ENCODE measurements at places on chromosomes 16 and 17.
A peak's percentile ranks its signal among the peaks of the same experiment; 100 is the strongest.

DNA sequence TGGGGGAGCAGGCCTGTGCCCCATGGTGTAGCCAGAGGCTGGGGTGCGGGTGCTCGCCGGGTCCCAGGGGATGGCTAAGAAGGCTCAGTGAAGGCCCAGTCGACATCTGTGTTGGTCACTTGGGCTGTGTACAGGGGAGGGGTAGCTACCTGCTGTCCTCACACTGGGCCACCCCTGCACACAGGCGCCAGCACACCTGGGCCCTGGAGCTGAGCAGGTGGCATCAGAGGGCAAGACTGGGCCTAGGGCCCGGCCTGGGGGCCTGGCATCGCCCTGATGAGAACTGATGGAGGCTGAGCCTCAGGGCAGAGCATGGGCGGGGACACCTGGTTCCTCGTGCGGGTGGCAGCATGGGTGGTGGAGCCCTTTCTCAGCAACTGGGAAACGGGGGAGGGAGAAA lies 870 bp upstream of the CTRB2 start:
- no peak for DNase-seq

DNA sequence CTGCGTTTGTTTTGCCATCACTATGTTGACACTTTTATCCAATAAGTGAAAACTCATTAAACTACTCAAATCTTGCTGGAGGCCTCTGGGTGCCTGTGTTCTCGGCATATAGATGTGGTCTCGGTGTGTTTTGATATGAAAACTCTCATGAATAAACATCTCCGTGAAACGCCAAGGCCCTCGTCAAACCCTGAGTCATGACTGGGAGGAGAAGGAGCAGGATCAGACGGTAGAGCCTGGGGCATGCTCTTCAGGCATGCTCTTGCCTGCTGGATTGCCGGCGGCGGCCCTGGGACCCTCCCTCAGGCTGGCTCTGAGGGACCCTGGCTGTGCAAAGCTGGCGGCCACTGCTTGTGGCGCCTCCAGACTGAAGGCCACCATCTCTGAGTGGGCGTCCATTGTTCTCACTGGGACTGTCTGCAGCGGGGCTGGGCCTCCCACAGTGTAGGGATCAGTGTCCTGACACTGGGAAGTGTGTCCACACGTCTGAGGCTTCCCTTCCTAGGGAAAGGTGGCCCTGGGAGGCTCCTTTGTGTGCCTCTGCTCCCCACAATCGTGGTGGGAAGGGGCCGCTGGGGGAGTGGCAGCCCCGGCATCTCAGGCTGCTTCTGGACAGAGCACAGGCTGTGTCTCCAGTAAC lies 1.7 kb upstream of the NPB start:
- DNase-seq, result no peak

- no peak for DNase-seq
These were observed 12.7 kb downstream of the PHLPP2 start for GRCh38 chr16:71711789-71712188.

DNA sequence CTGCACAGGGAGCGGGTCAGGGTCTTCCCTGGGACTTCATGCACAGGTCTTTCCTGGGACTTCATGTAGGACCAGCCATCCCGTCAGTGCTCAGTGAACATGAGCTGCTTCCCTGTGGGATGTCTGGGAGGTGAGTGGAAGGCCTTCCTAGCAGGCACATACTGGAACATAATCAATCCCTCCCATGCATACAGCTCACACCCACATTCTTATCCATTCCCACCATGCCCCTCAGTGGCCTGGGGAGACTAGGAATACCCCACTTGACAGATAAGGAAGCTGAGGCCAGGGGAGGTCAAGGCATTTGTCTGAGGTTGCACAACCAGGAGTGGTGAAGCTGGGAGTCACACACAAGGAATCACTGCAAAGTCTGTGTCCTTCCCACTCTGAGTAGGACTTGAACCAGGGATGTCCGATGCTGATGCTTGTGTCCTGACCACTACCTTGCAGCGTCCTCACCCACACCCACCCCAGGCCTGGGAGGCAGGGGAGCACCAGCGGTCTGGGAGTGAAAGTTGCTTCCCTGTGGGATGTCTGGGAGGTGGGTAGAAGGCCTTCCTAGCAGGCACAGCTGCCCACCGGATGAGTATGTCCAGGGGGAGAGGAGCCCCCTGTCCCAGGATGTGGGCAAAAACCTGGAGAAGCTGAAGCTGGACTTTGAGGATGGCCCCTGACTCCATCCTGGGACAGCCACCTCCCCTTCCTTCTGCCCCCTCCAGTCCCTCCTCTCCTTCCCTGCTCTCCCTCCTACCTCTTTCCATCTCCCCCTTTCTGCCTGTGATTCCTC lies 1.0 kb upstream of the NLRC5 start:
- peak; percentile 22 for DNase-seq

GRCh38 chr16:78184238-78185183 lies 85.1 kb downstream of the WWOX start:
- DNase-seq, result no peak

GRCh38 chr17:21540502-21540901 lies 151.8 kb upstream of the KCNJ18 start:
- no peak for DNase-seq

DNA sequence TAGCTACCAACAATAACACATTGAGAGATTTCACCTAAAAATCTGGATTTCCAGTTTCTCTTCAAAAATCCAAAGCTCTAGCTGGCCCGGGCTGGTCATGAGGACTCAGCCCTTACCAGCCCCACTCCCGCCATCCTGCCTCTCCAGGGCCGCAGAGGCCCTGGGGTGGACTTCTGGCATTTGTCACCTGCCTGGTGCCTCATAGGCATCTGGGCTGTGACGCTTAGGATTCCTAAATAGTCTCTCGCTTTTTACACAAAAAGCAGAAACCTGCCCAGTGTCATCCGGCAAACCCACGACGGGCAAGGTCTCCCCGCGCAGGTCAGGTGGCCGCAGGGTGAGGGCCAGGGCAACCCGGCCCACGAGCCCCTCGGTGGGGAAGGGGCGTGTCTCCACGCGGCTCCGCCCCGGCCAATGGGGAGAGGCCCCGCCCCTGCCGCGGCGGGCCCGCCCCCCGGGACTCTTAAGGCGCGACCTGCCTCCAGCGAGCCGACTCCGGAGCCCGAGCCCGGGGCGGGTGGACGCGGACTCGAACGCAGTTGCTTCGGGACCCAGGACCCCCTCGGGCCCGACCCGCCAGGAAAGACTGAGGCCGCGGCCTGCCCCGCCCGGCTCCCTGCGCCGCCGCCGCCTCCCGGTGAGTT lies at the start of gene VASN:
Gene VASN, plus strand, starts transcription at position 492 of the 644 bp plus-strand sequence. CDS start 9,030 bp downstream, outside the sequence.
- peak; percentile 68 for DNase-seq

DNA sequence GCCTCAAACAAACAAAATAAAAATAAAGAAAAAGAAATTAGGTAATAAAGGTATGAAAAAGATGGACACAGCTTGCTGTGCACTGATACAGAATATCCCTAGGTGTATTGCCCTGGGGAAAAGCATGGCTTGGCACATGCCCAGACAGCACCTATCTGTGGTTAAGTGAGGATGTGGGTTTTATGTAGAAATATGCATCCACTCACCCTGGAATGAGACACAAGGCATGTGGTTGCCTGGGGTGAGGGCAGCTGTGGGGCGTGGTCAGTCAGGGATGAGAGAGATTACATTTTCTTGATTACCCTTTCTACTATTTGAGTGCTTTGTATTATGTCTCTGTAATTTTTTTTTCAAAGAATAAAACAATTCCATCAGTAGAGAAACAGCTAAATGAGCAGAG lies 6.9 kb downstream of the PLLP start:
- peak; percentile 27 for DNase-seq

- no peak for DNase-seq
These were observed 13.2 kb upstream of the ITGA2B start for GRCh38 chr17:44402564-44403172.

DNA sequence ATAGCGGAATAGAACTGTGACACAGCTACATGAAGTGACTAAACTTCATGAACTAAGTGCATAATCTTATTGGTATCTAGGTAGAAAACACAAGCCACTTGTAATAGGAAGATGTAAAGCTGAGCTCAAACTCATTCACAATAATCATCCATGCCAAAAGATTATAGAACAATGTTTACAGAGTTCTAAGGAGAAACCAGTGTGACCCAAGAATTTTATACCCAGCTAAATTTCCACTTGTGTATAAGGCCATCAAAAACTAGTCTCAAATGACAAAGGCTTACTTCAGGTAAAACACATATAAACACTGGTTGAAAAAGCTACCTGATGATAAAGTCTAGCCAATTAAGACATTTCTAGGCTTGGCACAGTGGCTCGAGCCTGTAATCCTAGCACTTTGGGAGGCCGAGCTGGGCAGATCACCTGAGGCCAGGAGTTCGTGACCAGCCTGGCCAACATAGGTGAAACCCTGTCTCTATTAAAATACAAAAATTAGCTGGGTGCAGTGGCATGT lies 16.9 kb upstream of the CPD start:
- no peak for DNase-seq

GRCh38 chr17:79388556-79389295 lies 222.1 kb downstream of the RBFOX3 start:
- no peak for DNase-seq

DNA sequence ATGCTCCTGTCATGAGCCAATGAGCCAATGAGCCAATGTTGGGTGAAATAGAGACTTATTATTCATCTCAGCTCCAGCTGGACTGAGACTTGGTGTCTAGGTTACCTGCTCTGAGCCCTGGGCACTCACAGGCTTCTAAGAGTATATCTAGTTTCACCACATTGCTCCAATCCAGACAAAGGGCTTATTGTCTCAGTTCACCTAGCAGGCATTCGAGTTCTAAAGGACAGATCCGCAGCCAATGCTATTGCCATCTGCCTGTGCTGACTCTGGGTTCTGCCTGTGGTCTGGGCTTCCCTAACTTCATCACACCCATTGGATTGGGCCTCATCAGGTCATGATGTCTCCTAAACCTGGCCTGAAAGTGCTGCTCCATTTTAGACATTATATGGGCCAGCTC lies 66.1 kb upstream of the HS3ST4 start:
- DNase-seq, result no peak

DNA sequence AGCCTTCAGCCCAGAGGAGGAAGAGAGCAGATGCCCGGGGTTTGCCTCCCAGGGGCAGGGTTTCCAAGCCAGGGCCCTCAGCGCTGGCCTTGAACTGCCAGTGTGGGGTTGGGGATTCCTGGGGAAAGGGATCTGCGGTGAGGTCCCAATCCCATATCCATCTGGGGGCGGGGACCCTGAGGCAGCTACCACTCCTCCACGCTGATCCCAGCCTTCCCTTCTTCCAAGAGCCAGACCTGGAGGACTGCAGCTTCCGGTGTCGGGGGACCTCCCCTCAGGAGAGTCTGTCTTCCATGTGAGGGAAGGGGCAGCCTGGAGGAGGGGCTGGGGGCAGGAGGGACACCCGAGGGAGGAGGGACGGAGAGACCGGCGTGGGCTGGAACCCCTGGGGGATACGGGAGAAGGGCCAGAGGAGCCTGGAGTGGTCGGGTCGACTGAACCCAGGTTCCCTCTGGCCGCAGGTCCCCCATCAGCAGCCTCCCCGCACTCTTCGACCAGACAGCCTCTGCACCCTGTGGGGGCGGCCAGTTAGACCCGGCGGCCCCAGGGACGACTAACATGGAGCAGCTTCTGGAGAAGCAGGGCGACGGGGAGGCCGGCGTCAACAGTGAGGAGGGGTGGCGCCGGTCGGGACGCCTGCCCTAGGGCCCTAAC lies 10.7 kb upstream of the CISD3 start:
- no peak for DNase-seq

- DNase-seq, result no peak
These were observed 169.4 kb downstream of the ABCA8 start for GRCh38 chr17:68785565-68786486.

DNA sequence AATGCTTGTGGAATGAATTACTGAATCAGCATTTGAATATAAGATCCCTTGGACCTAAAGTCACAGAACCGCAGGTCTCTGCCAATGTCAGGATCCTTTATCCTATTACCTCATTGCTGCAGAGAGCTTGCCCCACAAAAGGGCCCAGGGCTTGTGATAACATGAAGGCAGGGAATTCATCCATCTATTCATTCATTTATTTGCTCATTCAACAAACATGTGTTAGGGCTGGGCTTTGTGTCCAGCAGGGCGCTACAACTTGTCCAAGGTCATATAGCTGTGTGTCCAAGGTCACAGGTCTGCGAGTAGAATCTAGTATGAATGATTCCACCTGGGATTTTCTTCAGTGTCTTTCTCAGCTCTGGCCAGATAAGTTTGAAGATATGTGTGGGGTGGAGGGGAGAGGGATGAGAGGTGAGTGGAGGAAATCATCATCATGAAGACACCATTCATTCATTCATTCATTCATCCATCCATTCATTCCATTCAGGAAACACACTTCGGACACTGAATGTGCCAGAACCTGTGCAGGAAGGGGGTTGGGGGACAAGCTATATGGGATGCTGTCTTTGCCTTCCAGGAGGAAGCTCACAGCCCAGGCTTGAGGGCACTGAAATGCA lies 1.3 kb upstream of the UNC45B start:
- DNase-seq, result no peak

DNA sequence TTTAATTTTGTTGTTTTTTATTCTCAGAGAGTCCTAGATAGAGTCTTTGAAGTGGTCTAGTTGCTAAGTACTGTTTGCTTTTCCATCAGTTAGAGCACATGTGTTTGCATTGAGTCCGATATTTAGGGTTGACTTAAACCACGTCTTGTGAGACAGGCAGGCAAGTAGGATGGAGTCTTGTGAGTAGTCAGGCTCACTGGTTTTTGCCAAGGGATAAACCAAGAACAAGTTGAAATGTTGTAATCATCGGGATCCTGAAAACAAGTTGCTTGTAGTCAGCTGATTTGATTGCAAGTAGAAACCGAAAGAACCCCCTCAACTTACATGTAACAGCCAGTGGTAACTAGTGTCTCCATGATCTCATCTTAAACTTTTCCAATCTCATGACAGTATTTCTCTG lies 17.2 kb downstream of the ATP6V0A1 start:
- DNase-seq, result no peak

DNA sequence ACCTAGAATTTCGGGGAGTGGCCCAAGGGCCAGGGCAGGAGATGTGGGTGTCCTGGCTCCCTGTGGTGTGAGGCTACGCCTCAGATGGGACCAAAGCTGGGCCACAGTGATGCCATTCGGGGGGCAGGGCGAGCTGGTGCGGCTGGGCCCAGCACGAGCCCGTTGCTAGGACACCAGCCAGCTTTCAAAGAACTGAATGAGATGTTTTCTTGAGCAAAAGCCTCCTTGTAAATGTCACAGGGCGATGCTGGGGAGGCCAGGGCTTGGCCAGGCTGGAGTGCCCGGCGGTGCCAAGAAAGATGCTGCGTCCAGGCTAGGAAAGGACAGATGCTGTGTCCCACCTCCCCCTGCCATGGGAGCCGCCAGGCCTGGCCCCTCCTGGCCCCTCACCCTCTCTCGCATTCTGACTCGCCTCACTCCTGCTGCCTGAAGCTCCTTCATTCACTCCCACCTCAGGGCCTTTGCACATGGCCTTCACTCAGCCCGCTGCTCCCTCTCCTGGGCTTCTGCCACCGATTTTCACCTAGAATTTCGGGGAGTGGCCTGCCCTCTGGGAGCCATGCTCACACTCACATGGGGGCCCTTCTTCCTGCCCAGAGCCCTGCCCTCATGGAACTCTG lies 39.1 kb downstream of the CPNE2 start:
- no peak for DNase-seq

- DNase-seq, result no peak
These were observed 5.3 kb downstream of the PDK2 start for GRCh38 chr17:50100480-50100883.

- no peak for DNase-seq
These were observed 28.6 kb upstream of the PAFAH1B1 start for GRCh38 chr17:2564877-2565276.

- no peak for DNase-seq
These were observed 13.9 kb downstream of the NUP93 start for GRCh38 chr16:56743840-56744239.
